ENCODE measurements at places on chromosomes 4 and X.

DNA sequence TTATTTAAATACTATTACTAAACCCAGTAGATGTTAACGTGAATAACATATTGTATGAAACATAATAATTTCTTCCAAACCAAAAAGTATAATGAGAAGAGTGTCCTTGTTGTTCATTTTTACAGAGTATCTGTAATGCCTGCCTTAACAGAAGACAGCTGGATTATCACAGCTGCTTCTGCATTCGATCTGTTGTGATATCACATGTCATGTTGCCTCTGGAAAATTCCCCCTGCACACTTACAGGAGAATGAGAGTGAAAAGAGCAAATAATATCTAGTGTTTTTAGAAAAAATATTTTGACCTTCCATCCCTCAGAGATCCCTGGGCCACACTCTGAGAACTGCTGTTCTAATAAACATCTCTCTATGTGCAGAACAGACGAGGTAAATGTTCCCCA is 240.1 kb upstream of the NOCT start:
- no peak for DNase-seq

- DNase-seq, result no peak
Observed at GRCh38 chr4:167595898-167596297, 361.6 kb upstream of the SPOCK3 start.

- no peak for DNase-seq
Observed at GRCh38 chr4:126679303-126679702, 953.5 kb upstream of the INTU start.

- DNase-seq, result no peak
Observed at GRCh38 chr4:110087070-110087708, 111.2 kb downstream of the ELOVL6 start.

DNA sequence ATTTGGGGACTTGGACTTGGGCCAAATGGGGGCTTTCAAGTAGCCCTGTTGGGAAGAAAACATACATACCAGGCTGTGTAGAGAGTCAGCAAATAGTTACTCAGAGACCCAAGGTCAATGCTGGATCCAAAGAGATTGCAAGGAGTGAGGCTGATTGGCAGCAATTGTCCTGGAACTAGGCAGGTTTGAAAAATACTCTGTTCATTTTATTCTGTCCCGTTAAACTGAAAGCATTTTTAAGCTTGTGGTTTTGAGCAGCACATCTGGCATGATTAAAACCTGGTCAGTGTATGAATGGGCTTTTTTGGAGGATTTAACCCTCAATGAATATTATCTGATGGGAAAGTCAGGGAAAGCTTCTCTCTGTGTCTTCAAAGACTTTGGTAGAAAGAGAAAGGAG is 294.3 kb upstream of the BOD1L1 start:
- no peak for DNase-seq

DNA sequence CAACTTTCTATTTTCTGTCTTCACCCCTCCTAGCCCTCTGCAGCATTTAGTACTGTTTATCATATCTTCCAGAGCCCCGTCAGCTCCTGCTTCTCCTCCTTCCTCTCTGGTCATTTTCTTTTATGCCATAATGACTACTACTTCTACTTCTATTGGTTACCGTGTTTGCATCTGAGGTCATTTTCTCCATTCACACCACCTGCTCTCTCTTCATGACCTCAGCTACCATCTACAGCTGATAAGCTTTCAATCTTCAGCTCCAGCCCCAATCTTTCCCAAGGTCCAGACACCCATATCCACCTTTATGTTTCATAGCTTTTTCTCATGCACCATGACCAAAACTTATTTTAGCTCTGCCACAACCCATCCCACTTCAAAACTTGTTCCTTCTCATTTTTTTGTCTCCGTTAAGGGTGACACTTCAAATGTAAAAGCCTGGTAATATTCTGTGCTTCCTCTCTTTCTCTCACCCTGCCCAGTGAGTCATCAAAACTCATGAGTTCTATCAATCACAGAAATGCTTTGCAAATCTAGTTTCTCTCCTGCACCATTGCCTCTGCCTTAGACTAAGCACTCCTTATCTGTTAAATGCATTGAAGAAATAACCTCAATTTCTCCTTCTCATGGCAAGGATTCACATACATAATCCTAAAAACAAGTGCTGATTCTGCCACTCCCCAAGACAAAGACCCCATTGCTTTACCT is 71.3 kb upstream of the IQCM start:
- DNase-seq, result no peak

DNA sequence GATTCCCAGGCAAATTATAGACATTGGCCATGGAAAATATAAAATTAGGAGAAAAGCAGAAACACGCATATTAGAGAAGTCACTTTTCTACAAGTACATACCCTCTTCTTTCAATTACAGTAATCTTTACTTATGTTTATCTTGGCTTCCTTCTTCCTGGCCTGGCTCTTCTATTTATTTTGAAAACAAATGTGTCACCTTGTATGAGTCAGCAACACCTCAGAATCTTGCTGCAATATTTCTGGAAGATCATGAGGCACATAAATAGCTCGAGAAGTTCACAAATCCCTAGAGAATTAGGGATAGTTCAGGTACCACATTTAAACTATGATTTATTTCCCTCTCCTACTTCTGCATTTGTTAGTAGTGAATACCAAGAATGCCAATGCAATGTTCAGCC is 124.6 kb downstream of the ANOS1 start:
- DNase-seq, result no peak

- DNase-seq, result peak; percentile 0
Observed at GRCh38 chrX:140141444-140142029, 176.2 kb upstream of the CXorf66 start.

GRCh38 chrX:6734844-6735634 is 200.1 kb upstream of the VCX3A start:
- no peak for DNase-seq

GRCh38 chr4:153798420-153798819 is 9.5 kb upstream of the SFRP2 start:
- no peak for DNase-seq

- no peak for DNase-seq
Observed at GRCh38 chr4:144967161-144967560, 130.8 kb downstream of the ANAPC10 start.

DNA sequence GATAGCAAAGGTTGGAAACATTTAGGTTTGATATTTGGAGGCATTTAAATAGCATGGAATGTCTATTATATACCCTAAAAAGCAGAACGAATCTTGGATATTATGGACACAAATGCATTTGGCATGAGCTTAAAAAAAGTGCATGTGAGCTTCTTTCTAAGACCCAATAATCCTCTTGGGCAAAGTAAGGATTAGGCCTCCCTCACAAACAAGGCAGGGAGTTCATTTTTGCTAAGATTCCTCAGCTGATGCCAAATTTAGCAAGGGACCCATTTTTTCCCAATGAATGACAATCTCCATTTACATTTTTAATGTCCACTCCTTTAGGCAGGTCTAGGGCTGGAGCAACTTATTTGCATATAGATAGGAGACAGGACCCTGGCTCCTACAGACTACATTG is 199.8 kb downstream of the SOWAHB start:
- no peak for DNase-seq

- DNase-seq, result no peak
Observed at GRCh38 chrX:9835585-9836210, 49.5 kb downstream of the SHROOM2 start.

- DNase-seq, result no peak
Observed at GRCh38 chr4:655464-656151, 18.5 kb downstream of the ATP5ME start.

GRCh38 chr4:184485279-184485678 is 10.9 kb upstream of the IRF2 start:
- no peak for DNase-seq

DNA sequence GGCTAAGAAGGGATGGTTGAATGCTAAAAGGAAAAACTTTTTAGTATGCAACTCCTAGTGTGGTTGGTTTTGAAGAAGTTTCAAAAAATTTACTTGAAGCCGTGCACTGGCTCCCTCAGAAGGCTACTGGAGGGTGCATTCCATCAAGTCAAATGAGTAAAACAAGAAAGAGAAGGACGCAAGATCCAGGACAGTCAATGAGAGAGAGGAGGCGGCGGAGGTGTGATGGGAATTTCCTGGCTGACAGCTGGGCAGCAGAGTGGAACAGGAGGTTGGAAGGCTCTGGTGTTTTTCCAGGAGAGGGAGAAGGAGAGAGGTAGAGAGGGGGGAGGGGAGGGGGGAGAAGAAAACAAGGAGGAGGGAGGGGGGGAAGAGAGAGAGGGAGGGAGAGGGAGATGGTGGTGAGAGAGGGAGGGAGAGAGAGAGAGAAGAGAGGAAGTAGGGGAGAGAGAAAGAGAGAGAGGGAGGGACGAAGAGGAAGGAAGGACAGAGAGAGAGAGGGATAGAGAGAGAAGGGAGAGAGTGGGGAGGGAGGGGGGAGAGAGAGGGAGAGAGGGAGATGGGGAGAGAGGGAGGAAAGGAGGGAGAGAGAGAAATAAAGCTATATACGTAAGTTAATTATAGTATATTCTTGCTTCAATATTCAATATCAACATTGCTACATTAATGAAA is 126.4 kb downstream of the SH3KBP1 start:
- no peak for DNase-seq

- DNase-seq, result no peak
Observed at GRCh38 chr4:19133315-19133714, 1111.8 kb upstream of the LCORL start.

GRCh38 chr4:104915864-104916263 is 230.8 kb upstream of the TET2 start:
- DNase-seq, result no peak

DNA sequence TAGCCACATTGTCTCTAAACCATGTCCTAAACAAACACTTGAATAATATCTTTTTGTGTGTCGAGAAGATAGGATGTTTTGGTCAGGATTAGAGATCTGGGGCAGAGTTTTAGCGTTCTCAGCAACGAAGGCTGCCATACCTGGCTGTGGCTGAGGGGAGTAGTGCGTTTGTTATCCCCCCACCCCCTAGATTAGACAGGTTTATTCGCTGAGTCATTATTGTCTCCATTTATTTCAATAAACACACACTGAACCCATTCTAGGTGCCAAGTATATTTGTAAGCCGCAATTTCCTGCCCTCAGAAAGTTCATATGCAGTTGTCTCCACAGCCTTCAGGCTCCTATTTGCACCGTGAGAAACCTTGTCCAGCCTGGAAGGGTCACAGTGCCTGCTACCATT is 1684.8 kb upstream of the TENM3 start:
- no peak for DNase-seq

DNA sequence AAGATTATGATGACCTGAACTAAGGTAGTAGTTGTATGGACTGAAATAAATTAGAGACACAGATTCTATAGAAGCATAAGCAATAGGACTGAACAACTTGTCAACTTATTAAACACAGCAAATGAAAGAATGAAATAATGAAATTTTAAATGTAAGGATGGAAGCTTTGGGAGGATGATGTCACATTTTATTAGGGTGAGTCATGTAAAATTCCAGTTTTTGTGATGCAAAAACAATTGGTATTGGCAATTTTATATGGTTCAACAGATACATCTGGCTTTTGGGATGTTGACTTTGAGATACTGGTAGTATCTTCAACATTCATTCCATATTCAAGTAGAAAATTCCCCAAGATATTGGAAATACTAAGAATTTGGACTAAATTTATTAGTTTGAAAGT is 72.7 kb upstream of the IL15 start:
- DNase-seq, result no peak

DNA sequence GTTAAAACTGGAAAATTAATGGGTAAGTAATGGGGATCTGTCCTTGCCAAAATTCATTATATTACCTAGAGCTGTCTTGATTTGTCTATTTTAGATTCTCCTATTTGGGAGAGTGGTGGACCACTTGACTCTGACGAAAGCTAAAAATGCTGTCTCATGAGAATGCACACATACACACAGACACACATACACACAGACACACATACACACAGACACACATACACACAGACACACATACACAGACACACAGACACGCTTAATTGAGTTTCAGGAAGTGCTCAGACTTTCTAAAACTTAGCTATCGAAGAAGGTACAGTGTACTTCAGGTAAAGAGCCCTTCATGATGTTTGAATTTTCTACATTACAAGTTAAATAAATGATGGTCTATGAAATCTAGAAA is 279.5 kb downstream of the ANKRD50 start:
- no peak for DNase-seq

GRCh38 chr4:3391422-3391821 is 50.3 kb upstream of the HGFAC start:
- no peak for DNase-seq

GRCh38 chr4:75107755-75108612 is 175.1 kb downstream of the PARM1 start:
- no peak for DNase-seq
